Stimulated activated CD4-positive, alpha-beta T cell treated with anti-CD3 and anti-CD28 coated beads, TNF-alpha, amount 100 ng/mL, for 48 hours (primary cell): ENCODE measurements at places on chromosomes 7 and 10.

DNA sequence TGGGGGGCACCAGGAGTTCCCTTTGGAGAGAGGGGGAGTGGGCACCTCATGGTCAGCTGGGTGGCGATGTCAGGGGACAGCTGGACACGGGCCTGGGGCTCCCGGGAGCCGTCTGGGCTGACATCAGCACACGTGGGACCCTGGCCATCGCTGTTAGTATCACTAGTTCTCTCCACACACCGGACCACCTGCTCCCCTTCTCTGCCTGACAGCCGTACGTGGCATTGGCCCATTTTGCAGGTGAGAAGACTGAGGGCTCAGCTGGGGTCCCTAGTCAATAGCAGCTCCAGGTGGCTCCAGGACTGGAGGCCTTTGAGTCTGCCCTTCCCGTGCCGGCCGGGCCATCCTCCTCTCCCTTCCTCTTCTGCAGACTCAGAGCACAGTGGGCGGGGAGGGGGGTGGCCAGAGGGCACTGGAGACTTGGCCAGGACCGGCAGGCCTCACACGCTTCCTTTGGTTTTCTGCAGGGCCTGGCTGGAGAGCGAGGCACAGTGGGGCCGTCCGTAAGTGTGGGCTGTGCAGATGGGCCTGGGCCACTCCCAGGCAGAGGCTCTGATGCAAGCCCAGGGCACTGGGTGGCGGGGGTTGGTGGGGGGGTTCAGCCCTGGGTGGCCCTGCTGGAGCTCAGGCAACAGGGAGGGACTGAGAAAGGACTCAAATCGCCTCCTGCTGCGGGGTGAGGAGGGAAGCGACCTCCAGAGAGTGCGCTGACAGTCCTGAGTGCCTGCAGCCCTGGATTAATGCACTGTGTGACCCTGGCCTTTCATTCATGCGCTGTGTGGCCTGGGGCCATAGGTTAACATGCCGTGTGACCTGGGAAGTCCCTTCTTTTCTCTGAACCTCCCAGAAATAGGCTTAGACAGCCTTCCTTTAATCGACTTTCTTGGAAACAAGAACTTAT lies 78.2 kb downstream of the MYL10 start:
- DNase-seq: no peak

DNA sequence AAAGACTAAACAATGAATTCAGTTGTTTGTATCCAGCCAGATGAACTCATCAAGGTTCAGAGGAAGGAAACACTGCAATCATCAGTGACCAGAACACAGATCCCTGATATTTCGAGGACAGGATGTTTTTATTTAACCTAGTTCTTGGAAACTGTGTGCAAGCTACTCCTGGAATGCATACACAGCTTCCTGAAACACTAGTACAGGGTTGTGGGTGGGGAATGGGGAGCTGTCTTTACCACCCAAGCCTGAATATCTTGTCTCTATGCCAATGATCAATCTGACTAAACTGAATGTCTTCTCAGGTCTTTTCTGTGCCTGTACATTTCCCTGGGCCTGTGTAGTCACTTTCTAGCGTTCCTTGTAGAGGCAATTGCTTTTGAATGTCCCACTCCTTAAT lies 374.6 kb downstream of the CALN1 start:
- no peak for DNase-seq

GRCh38 chr10:89257581-89257980 lies 6.0 kb upstream of the LIPA start:
- DNase-seq: no peak

DNA sequence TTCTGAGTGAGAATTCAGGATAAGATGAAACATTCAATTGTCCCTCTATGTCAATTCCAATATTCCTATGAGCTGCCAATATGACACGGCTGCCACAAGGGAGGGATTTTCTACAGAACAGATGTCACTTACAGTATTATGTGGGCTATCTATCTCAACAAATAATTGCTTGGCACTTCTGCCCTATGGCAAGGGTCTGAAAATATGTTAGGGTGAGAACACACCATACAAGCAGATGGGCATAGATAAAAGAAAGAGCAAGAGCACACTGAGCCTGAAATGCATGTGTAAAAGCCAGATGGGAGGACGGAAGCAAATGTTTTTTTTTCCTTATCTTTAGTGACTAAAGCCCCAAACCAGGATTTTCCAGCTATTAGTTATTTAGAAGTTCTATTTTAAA lies 70.1 kb upstream of the TFEC start:
- DNase-seq: no peak

DNA sequence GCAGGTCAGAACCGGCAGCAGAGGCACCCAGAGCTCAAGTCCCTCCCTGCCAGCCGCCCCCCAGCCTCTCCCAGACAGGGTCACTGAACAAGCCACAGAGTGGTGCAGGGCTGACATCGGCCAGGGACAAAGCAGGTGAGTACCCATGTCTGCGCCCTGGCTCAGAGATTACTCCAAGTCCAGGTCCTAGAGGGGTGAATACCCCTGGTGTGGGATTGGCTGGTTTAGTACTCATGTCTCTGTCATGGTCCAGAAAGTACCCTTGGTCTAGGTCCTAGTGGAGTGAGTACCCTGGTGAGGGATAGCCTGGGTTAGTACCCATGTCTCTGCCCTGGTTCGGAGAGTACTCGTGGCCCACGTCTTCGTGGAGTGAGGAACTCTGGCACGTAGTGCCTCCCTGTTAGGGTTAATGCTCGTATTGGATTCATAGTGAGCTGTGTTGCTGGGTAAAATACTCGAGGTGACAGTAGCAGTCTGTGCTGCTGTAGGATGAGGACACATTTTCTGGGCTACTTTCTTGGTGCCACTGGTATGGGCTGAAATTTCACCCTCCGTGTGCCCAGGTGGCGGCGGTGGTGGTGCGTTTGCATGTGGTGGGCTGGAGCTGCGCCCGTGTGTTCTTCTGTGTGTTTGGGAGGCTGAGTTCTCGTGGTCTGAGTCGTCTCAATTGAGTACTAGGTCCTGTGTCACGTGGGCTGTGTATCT lies 25.5 kb upstream of the KNDC1 start:
- DNase-seq: no peak
